ENCODE measurements at places on chromosomes 2 and 18. TPM values are rescaled to one million over a fixed set of nuclear protein-coding genes. Genes with fewer than 3 reads are reported as not detected.

Gene TGFA
- total RNA-seq: 52.2 TPM

Gene RAB31
- total RNA-seq: 25.2 TPM

Gene TLX2
- total RNA-seq: not detected

Gene FLACC1
- total RNA-seq: 0.49 TPM

Data from bladder microvascular endothelial cell (primary cell).